Tongue (tissue), 3 donors: ENCODE measurements at places on chromosomes 11 and 22.

DNA sequence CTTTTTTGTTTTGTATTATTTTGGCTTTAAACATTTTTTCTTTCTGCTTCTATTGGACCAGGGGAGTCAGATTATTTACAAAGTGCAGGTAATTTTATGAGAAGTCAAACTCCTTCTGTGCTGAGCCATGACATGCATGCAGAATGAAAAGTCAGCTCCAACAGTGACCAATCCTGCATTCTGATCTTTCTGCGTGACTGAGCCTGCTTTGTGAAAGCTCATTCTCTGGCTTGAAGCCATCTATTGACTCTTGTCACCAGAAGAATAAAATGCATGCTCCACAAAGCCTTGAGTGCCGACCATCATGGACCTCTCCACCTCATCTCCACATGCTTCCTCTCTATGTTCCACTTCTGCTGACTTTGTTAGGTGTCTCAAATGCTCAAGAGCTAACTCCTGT lies 50.2 kb downstream of the MIAT start:
- peak; percentile 3 for DNase-seq

GRCh38 chr22:30044369-30044768 lies 35.9 kb upstream of the HORMAD2 start:
- peak; percentile 32 for DNase-seq

GRCh38 chr11:13761250-13761649 lies 92.8 kb downstream of the FAR1 start:
- DNase-seq: no peak

DNA sequence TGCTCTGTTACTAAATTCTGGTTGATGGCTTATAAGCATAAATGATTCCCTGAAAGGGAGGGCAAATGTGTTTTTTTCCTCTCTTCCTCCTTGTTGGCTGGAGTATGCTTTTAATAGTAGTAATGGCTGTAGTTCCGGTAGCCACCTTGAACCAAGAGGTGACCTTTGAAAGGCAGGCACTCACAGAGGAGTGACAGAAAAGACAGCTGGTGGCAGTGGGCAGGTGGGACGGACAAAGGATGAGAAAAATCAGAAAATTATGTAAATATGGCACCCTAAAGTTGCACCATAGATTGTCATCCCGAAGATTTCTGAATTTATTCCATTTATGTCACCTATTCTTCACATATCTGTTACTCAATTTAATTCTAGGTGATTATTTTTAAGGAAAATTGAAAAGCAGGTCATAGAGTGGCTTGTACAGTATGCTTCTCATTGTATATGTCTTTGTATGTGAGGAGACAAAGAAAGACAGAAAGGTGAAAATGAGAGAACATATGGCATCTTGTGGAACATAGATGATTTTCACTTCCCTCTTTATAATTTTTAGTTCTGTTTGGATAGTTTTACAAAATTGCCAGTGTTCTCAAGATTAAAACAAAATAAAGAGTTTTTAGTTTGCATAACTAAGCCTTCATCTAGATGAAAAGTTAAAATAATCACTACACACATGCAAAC lies 17.0 kb downstream of the CASP12 start:
- no peak for DNase-seq

DNA sequence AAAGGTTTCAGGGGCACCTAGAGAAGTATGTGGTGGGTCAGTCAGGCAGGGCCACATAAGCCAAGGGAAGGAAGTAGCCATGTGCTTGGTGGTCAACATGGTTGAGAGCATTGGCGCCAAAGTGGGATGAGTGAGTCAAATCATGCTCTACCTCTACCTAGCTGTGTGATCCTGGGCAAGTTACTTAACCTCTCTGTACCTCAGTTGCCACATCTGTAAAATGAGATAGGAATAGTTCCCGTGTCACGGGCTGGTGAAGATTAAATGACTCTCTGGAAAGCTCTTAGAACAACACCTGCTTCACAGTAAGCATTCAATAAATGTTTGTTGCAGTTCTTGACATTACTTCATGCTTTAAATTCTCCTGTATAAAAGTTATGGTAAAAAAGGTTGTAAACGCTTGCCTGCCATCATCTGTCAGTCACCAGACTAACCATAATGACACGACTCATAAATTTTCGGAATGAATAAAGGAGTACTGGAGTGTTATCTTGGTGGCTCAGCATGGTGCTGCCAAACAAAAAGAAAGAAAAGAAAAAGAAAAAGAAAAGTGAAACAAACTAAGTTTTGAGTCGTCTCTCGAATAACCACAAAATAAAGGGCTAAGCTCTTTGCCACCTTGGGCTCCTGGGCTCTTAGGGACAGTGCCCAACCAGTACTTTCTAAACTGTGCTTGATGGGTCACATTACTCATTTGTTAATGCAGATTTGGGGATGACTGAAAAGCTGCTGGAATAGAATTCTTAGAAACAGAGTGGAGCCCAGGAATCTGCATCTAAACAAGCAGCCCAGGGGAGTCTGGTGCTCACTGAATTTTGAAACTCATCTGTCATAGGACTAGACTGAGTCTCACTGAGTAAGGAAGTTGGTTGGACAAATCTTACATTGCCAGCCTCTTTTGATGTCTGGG lies 107.6 kb downstream of the LDLRAD3 start:
- no peak for DNase-seq

DNA sequence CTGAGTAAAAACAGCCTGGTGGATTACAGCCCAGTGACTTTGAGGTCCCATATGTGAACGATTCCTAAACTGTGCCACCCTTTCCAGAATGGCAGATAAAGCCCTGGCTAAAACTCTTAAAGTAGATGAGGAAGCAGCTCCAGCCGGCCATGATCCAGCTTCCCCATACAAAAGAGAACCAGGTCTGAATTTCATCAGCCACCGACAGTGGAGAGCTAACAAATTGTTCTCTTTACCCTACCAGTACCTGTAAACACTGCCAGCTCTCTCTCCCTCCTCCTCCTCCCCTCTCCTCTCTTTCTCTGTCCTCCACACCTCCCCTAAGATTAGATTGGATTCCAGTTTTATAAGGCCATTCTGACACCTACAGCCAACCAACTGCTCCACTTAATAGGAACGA lies 176.9 kb downstream of the DSCAML1 start:
- DNase-seq: no peak

GRCh38 chr11:22208151-22208858 lies 15.4 kb downstream of the ANO5 start:
- no peak for DNase-seq

DNA sequence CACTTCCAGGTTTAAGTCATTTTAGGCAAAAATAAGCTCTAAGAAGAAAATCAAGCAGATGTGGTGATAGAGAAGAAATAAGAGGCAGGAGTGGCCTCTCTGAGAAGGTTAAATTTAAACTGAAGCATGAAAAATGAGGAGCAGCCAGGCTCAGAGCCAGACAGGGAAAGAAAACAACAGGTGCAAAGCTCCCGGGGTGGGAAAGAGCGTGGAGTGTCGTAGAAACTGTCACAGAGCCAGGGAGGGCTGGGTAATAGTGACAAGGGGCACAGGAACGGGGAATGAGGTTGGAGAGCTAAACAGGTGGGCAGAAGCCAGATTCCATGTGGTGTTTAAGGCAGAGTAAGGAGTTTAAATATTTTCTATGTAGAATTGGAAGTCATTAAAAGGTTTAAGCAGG lies 132.1 kb upstream of the BLID start:
- DNase-seq: peak; percentile 96

GRCh38 chr11:93113824-93114223 lies 84.0 kb downstream of the SLC36A4 start:
- no peak for DNase-seq

DNA sequence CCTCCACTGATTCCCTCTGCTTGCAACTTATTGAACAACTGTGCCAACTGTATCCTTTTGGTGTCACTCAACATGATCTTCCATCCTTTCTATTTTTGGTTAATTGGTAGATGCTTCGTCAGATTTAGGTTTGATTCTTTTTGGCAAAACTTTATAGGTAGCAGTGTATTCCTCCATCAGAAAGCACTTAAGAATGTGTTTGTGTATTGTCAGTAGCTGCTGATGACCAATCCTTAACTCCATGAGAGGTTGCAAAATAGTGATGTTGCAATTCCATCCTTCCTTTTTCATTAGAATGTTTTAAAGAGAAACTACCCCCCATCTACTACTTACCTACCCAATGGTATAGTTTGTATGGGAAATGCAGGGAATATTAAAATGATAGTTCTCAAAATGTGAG lies 22.1 kb downstream of the FAM76B start:
- no peak for DNase-seq

DNA sequence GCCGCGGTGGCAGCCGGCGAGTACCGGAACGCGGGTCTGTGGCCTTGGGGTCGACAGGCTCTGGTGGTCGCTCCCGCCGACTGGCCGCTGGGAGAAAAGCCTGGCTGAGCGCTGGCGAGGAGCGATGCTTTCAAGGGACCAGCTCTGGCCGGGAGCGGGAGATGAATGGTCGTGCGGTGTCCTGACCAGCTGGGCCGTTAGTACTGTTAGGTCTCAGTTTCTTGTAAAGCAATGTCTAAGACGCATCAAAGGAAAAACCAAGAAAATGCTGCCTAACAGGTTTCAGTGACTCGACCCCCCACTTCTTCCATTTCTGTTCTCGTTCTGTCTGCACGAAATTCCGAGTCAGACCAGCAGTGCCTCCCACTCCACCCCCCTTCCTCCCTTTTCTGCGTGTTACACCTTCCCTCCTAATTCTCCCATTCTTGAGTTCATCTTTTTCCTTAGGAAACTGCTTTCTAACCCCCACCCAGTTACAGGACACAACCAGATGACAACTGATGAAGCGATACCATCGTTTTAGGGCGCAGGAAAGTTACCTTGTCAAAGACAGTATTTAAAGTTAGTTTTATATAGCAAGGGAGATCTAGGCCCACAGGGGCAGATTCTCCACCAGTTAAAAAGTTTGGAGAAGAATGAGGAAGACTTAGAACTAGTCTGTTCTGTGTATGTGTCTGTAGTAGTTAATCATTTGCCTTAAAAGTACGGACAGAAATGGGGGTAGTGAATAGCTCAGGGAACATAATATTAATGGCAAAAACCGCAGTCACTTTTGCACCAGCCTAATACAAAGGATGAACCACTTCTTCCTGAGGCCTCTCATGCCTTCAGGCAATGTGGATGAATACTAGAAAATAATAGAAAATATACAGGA lies 1.0 kb downstream of the CUL5 start:
- DNase-seq: peak; percentile 12

- DNase-seq: no peak
These were observed 31.5 kb downstream of the FAM168A start for GRCh38 chr11:73566422-73566821.

DNA sequence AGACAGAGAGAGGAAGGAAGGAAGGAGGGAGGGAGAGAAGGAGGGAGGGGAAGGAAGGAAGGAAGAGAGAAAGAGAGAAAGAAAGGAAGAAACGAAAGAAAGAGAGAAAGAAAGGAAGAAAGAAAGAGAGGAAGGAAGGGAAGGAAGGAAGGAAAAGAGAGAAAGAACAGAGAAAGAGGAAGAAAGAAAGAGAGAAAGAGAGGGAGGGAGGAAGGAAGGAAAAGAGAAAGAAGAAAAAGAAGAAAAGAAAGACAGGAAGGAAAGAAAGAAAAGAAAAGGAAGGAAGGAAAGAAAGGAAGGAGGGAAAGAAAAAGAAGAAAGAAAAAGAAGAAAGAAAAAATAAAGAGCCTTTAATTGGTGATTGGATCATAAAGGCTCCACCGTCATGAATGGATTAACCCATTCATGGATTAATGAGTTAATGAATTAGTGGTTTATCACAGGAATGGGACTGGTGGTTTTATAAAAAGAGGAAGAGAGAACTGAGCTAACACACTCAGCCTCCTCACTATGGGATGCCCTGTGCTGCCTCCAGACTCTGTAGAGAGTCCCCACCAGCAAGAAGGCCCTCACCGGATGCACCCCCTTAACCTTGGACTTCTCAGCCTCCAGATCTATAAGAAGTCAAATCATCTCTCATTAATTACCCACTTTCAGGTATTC lies 9.0 kb upstream of the PLAAT2 start:
- no peak for DNase-seq

DNA sequence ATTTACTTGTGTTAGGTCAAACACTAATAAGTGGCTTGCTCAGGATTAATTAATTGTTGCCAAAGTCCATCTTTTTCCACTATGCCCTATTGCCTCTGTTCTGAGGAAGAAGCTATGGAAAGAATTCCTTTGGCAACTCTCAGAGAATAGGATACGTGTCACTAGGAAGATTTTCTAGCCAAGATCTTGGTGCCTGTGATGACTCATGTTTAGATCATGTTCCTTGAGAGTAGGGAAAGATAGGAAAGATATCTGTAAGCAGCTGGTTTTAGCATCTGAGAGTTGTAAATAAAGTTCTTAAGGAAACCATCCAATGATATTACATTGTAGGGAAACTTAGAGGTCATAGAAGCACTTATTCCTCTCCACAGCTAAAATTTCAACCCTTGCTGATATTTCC lies 15.7 kb downstream of the SLN start:
- DNase-seq: peak; percentile 58

- DNase-seq: no peak
These were observed 61.2 kb downstream of the TSPAN18 start for GRCh38 chr11:44787981-44788380.

DNA sequence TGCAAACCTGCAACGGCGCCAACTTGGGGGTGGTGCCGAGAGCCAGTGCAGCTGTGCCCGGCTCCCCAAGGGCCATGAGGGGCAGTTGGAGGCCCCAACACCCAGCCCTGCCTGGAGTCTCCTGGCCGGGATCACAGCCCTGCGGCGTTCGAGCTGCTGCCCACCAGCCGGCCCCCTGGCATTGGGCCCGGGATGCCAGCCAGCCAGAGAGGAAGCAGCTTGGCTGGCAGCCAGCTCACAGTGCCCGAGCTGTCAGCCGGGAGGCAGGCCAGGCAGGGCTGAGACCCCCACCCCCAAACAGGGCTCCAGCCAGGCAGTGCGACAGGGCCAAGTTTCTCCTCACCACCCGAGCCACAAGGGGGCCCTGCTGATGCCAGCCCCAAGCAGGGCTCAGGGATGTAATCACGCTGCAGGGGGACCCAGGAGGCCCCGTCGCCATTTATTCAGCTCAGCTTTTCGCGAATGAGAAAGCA lies 26.0 kb upstream of the TCF20 start:
- peak; percentile 94 for DNase-seq

GRCh38 chr11:47185305-47186075 lies 744 bp downstream of the PACSIN3 start:
- peak; percentile 89 for DNase-seq

DNA sequence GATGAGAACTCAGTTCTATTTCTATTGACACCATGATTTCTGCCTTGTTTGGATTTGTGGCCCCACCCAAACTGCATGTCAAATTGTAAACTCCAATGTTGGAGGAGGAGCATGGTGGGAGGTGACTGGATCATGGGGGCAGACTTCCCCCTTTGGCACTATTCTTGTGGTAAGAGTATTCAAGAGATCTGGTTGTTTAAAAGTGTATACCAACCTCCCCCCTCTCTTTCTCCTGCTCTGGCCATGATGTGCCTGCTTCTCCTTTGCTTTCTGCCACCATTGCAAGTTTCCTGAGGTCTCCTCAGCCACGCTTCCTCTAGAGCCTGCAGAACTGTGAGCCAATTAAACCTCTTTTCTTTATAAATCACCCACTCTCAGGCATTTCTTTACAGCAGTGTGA lies 7.9 kb upstream of the FOXRED2 start:
- DNase-seq: no peak

GRCh38 chr22:45583504-45583903 lies 80.8 kb downstream of the FBLN1 start:
- DNase-seq: no peak
